Anterior cingulate cortex (tissue), 58 donors: ENCODE measurements at places on chromosomes 5 and 9.

GRCh38 chr9:128992995-128993394 is 35.1 kb downstream of the SH3GLB2 start:
- peak; percentile 60 for DNase-seq

DNA sequence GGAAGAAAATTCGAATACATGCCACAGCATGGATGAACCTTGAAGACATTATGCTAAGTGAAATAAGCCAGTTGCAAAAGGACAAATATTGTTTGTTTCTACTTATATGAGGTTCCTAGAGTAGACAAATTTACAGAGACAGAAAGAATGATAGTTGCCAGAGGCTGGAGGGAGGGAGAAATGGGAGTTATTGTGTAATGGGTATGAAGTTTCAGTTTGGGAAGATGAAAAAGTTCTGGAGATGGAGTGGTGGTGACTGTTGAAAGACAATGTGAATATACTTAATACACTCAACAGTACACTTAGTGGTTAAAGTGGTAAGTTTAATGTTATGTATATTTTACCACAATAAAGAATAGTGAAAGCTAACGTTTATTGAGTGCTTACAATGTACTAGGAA is 99.6 kb upstream of the SLC44A1 start:
- no peak for DNase-seq

GRCh38 chr9:72675586-72675985 is 154.2 kb downstream of the TMC1 start:
- no peak for DNase-seq

- DNase-seq = no peak
Observed at GRCh38 chr5:104372376-104372775, 809.8 kb upstream of the NUDT12 start.

- DNase-seq = no peak
Observed at GRCh38 chr9:23603311-23603710, 222.7 kb downstream of the ELAVL2 start.

- no peak for DNase-seq
Observed at GRCh38 chr5:147565524-147565923, 55.7 kb upstream of the DPYSL3 start.
